ENCODE measurements at places on chromosomes 5 and 9.

DNA sequence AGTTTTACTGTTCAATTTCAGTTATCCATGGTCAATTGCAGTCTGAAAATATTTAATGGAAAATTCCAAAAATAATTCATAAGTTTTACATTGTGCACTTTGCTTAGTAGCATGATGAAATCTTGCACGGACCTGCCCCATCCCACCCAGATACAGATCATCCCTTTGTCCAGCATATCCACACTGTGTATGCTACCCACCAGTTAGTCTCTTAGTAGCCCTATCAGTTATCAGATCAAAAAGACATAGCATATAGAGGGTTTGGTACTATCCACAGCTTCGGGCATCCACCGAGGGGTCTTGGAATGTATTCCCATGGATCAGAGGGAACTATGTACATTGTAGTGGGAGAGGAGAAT lies 97.7 kb downstream of the SLC44A1 start:
- DNase-seq = no peak

DNA sequence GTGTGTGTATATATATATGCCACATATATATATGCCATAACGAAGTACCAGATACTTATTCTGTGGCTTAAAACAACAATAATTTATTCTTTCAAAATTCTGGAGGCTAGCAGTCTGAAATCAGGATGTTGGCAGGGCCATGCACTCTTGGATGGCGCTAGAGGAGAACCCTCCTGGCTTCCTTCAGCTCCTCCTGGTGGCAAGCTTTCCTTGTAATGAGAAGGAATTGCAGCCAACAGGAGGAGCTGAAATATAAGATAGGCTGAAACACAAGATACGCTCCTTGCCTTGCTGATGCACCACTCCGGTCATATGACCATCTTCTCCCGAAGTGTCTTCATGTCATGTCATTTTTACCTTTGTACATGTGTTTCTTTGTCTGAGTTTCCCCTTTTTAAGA lies 368.1 kb upstream of the CTNND2 start:
- no peak for DNase-seq

- no peak for DNase-seq
These were observed 65.6 kb downstream of the POU5F2 start for GRCh38 chr5:93675460-93676450.

GRCh38 chr9:83471241-83471640 lies 67.0 kb downstream of the FRMD3 start:
- DNase-seq = no peak

GRCh38 chr9:696332-697323 lies 144.9 kb upstream of the DMRT1 start:
- no peak for DNase-seq

GRCh38 chr5:111163000-111163399 lies 61.2 kb upstream of the CAMK4 start:
- no peak for DNase-seq

Data from progenitor cell of endocrine pancreas (in vitro differentiated cells).